ENCODE measurements at places on chromosomes 6 and 20. TPM values are rescaled to one million over a fixed set of nuclear protein-coding genes. Genes with fewer than 3 reads are reported as not detected.

ABHD16A gene
- total RNA-seq = 19.3 TPM

MEP1A gene
- total RNA-seq = not detected

CRISP2 gene
- total RNA-seq = not detected

IRF4 gene
- total RNA-seq = 0.46 TPM

EBF4 gene
- total RNA-seq = 3.9 TPM

PSORS1C1 gene
- total RNA-seq = 4.2 TPM

CCN5 gene
- 27.5 TPM for total RNA-seq

TSBP1 gene
- not detected for total RNA-seq

CCN2 gene
- 155 TPM for total RNA-seq

CDSN gene
- total RNA-seq = 0.05 TPM

TDRD6 gene
- total RNA-seq = not detected

PROKR2 gene
- not detected for total RNA-seq

CRISP3 gene
- not detected for total RNA-seq

NEDD9 gene
- total RNA-seq = 48.6 TPM

SOX18 gene
- total RNA-seq = 1.1 TPM

DZANK1 gene
- 2.5 TPM for total RNA-seq

TBXT gene
- not detected for total RNA-seq

ATG5 gene
- 23.1 TPM for total RNA-seq

MANEA gene
- total RNA-seq = 3.5 TPM

ZC2HC1B gene
- total RNA-seq = not detected

CPNE5 gene
- total RNA-seq = 0.20 TPM

EEF1A2 gene
- total RNA-seq = 144 TPM

MEI4 gene
- not detected for total RNA-seq

PDE7B gene
- 0.92 TPM for total RNA-seq

Measured in A549 treated with Mapracorat at 1 μM for 4 hours (cell line).